ENCODE measurements at places on chromosomes 2 and 18.

- DNase-seq = no peak
Measured at GRCh38 chr2:46134531-46135227, 162.5 kb upstream of the EPAS1 start.

DNA sequence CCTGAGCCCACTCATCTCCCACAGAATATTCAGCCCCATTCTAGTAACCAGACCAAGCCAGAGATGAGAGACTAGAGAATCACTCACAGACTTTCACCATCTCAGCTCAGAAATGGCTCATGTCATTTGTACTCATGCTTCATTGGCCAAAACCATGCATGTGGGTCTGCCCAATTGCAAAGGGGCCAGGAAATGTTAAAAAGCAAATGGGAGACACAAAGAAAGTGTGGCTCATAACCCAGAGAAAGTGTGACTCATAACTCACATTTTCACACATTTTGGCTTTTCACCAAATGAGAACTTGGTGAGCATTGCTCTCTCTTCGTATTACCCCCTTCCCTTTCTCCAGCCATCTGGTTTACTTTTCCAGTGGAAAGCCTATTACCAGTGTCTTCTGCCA is 66.2 kb downstream of the MDH1 start:
- DNase-seq = no peak

DNA sequence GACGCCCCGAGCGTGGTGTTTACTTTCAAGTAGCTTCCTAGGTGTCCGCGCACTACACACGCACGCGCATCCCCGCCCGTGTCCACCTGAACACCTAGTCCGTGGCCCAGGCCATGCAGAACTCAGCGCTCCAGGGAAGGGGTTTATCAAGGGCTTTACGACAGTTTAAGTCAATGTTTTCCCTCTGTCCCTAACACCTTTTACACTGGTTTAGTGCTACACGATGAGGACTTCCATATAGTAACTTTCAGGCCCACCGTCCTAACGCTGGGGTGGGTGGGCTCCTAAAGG is 1.4 kb upstream of the BCL2 start:
- DNase-seq = no peak

- DNase-seq = no peak
Measured at GRCh38 chr2:206361407-206362045, 81.8 kb upstream of the ADAM23 start.

- DNase-seq = no peak
Measured at GRCh38 chr2:191804766-191805165, 42.1 kb downstream of the CAVIN2 start.

- no peak for DNase-seq
Measured at GRCh38 chr2:84776011-84776410, 104.9 kb downstream of the TRABD2A start.

DNA sequence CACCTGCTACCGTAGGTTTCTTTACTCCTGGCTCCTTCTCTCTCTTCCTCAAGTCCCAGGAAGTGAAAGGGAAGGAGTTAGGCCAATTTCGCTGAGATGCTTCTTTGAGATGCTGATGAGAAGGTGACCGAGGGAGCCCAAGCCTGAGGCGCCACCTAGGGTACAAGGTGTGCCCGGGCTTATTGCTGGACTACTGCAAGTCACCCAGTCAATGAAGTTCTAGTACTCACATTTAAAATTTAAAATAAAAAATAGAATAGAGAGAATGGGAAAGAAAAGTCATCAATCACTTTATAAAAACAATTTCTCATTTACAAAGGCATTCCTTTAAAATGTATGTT is 45.3 kb downstream of the ACAA2 start:
- DNase-seq = no peak

- no peak for DNase-seq
Measured at GRCh38 chr2:121824264-121824663, 68.8 kb downstream of the TSN start.

DNA sequence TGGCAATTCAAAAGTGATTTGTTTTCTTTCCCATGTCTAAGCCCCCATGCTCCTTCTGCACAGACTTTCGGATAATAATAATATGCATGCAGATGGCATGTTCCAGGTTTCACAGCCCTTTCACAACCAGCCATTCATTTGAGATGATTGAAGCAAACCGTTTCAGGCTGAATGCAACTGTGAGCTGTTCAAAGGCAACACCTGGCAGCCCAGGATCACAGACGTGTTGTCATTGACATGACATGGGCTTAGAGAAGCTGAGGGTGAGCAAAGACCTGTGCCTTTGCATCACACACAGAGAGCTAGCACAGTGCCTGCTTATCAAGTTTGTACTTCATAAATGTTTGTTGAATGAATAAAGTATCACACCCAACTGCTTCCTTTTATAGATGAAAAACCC is 12.4 kb upstream of the ERMN start:
- DNase-seq = no peak

GRCh38 chr2:181036445-181036844 is 56.0 kb downstream of the UBE2E3 start:
- DNase-seq = no peak

All from stimulated activated CD4-positive, alpha-beta T cell treated with anti-CD3 and anti-CD28 coated beads, Interleukin-1b, Interleukin-23, amount 100 ng/mL, for 1 hour (primary cell).